ENCODE measurements at places on chromosomes 4 and X.

- DNase-seq, result no peak
These were observed 61.2 kb downstream of the MAGED1 start for GRCh38 chrX:51954592-51954991.

GRCh38 chr4:76251441-76252270 lies at the start of gene FAM47E:
Gene FAM47E, plus strand, starts transcription at chr4:76251721. Its CDS starts 26 bp downstream, at chr4:76251747.
- peak; percentile 70 for DNase-seq

DNA sequence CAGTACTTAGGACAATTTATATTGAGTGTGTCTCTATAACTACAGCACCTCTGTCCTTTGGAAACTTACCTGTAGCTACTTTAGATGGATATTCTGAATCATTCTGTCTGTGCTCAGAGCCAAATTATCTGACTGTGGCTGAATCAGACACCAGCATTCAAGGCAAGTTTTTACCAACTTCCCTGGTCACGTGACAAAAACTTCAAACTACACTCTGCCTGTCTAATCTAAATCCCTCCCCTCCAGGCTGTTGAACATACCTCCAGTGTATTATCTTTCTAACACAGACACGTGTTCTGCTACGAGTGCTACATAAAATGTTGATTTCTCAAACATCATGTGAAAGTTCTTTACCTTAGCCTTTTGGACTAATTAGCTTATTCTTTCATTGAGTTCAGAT lies 641.2 kb upstream of the CPEB2 start:
- DNase-seq, result no peak

- DNase-seq, result no peak
These were observed 543.1 kb downstream of the GBA3 start for GRCh38 chr4:23235628-23236390.

GRCh38 chrX:42107495-42108488 lies 184.4 kb upstream of the CASK start:
- no peak for DNase-seq

DNA sequence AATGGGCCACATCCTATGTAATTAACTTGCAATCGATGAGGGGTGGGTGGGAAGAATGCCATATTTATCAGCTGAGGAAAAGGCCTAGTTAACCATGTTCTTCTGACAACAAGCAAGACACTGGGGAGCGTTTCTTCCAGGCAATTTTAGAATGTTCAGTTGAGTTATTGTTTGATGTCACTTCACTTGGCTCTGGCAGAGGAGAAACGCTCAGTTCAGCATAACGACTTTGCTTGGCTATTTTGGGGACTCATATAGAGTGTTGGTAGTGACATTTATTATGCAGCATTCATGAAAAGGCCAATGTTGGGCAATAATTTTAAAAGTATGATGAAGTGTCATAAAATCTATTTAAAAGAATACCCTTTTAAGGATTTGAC lies 648 bp downstream of the SYNPO2 start:
- no peak for DNase-seq

DNA sequence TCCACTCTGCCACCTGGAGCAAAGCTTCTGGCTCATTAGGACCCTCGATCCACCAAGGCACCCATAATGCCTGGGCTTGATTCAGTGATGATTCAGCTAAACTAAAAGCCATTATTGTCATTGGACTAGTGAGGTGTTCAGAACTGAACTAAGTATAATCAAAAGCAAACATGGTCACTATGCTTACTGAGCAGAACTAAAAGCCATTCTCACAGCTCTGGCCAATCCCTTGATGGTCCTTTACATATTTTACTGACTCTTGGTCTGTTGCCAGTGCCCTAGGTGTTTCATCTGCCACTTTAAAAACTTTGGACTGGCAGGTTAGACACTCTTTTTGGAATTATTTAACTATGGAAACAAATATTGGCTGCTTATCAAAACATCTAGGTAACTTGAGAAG lies 703.5 kb downstream of the FAT4 start:
- no peak for DNase-seq

DNA sequence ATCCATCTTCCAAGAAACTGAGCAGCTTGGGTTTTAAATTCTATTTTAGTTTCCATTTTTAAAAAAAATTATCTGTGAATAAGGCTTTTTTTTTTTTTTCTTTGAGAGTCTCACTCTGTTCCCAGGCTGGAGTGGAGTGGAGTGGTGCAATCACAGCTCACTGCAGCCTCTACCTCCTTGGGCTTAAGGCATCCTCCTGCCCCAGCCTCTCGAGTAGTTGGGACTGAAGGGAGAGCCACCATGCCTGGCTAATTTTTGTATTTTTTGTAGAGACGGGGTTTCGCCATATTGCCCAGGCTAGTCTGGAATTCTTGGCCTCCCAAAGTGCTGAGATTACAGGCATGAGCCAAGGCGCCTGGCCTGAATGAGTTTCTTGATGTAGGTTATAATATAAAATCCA lies 1.4 kb downstream of the ENOPH1 start:
- DNase-seq, result no peak

- DNase-seq, result no peak
These were observed 804.2 kb downstream of the CENPC start for GRCh38 chr4:66741081-66741480.

DNA sequence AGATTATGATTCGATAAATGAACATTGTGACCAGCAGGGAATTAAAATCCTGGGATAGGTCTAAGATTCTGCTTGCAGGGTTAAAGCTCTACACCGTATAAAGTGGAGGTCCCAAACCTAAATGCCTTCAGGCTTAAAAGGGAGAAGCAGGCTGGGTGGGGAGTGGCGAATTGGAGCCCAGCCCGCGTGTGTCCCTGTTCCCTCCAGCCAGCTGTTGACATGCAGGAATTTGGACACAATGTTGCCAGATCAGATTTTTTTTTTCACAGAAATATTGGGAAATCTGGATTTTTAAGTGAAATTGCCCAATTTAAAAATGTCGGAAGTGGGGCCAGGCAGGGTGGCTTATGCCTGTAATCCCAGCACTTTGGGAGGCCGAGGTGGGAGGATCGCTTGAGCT lies 60.5 kb downstream of the ELF4 start:
- no peak for DNase-seq

GRCh38 chr4:181541396-181541795 lies 701.8 kb upstream of the TENM3 start:
- no peak for DNase-seq

- no peak for DNase-seq
These were observed 6.1 kb downstream of the RPS3A start for GRCh38 chr4:151105454-151106032.

DNA sequence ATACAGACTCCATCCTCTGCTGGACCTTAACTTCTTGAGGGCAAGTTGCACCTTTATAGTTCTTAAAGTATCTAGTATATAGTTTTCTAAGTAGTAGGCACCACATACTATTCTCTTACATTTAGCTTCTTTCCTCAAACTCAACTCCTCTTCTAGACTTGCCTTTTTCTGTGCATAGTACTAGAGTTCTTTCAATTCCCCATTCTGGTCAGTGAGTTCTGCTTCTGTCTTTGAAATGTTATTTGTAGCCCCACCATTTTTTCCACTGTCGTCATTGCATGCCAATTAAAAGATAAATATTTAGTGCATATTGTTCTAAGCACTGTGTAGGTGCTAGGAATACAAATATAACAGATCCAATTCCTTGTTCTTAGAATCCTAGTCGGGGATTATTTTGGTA lies 31.6 kb downstream of the CDKL5 start:
- no peak for DNase-seq

GRCh38 chr4:6327220-6327917 lies 57.7 kb downstream of the WFS1 start:
- peak; percentile 53 for DNase-seq

GRCh38 chrX:29478336-29479069 lies 736.9 kb upstream of the MAGEB2 start:
- no peak for DNase-seq

GRCh38 chrX:68376373-68376772 lies 56.9 kb downstream of the OPHN1 start:
- no peak for DNase-seq

GRCh38 chr4:11914406-11914805 lies 485.7 kb upstream of the HS3ST1 start:
- no peak for DNase-seq

GRCh38 chr4:74665346-74665745 lies 129.0 kb downstream of the BTC start:
- DNase-seq, result no peak

DNA sequence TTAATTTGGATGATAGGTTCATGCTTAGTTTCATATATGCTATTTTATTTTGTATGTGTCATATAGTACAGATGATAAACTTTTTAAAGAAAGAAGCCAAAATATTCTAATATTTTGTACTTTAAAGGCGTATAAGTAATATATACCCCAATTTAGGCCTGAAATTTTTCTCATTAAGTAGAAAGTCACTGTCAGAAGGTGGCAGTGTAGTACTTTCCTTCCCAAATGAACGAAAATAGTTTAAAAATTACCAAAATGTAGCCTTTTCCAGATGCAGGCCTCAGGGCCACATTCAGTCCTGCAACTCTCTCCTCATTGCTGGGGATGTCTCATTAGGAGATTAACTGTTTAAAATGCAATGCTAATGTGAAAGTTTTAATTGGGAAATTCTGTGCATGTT lies 1263.6 kb downstream of the C4orf33 start:
- no peak for DNase-seq

- no peak for DNase-seq
These were observed 13.3 kb downstream of the UBA6 start for GRCh38 chr4:67687636-67688035.

DNA sequence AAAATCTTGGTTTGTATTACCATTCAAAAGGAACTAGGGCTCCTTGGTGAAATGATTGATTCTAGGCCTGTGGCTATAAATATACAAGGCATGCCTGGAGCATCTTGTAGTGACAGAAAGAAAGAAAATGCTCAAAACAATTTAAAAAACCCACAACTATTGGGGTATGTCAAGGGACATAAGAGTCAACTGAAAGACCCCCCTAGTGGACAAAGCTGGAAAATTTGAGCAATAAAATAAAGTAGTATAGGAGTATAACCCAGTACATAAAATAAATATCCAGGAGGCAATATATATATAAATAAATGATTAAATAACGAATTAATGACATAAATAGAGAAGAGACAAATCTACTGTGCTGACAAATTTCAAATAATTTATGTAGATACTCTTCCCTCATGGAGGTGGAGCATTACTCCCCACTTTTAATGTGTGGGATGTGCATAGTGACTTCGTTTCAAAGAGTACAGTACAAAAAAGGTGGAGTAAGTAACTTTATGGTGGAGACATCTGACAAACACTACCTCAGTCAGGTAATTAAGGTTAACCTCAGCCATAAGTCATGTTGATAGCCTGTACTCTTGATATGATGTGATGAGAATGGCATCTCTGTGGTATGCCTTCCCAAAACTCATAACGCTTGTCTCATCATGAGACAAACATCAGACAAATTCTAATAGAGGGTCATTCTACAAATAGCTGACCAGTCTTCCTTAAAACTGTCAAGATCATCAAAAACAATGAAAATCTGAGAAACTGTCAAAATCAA lies 185.0 kb upstream of the GLRA2 start:
- DNase-seq, result no peak

GRCh38 chr4:2254665-2255500 lies 7.0 kb downstream of the MXD4 start:
- DNase-seq, result no peak

DNA sequence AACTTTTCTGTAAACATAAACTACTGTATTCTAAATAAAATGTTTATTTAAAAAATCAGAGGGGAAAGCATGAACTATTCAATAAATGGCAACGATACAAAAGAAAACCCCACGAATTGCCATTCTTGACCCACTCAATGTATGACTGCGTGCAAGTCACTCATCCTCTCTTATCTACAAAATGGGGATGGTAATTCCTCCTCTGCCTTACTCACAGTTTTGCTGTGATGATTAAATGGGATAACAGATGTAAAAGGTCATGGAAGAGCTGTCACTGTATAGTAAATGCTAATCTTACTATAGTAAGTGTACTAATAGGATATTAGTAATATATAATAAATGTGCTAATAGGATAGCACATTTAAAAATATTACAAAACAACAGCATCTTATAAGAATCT lies 173.4 kb downstream of the SCFD2 start:
- DNase-seq, result no peak

DNA sequence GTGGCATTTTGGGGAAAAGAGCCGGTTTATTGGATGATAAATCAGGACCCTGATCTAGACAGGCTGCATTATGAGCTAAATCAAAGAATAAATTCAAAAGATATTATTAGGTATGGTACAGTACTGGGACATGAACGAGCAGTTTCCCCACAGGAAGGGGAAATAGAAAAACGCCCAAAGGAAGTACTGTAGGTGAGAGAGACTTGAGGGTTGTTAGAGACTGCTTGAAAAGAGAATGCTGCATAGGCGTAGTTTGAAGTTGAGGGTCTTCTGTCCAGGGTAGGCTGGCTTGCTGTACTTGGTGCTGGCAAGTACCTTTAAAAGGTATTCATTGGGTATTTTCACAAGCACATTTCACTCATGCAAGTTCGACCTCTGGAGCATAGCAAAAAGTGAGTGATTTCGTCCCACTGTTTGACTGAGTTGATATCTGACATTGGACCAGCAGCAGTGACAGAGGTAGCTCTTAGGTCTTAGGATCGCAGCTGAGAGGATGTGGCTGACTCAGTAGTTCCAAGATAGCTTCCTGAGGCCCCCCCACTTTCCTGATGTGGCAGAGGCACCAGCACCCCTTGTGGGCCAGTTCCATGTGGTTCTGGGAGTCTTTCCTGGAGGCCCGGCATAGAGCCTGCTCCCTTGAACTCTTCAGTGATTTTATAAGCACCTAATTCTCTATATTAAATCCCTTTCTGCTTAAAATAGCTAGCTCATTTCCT lies 64.3 kb downstream of the TMEM131L start:
- no peak for DNase-seq

DNA sequence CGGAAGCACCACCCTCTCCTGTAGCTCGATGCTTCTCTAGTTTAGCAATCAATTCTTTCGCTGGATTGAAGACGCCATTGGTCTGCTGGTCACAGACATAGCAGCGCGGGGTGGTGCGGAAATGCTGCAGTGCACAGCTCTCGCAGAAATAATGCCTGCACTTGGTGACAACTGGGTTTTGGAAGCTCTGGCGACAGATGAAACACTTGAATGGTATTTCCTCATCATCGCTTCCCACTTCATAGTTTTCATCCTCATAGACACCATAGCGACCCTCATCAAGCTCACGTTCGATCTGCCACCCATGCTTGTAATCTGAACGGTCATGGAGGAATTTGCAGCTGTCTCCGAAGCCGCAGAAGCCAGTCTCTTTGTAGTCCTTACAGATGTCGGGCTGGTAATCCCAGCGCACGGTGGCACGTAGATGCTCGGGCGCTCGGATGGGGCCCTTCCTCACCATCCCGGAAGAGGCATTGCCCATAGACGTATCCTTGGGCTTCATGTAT lies 854 bp downstream of the RNF113A start:
- DNase-seq, result no peak

- no peak for DNase-seq
These were observed 48.1 kb upstream of the ARSJ start for GRCh38 chr4:114027596-114027995.

GRCh38 chrX:95628796-95629195 lies 1055.8 kb upstream of the DIAPH2 start:
- no peak for DNase-seq

DNA sequence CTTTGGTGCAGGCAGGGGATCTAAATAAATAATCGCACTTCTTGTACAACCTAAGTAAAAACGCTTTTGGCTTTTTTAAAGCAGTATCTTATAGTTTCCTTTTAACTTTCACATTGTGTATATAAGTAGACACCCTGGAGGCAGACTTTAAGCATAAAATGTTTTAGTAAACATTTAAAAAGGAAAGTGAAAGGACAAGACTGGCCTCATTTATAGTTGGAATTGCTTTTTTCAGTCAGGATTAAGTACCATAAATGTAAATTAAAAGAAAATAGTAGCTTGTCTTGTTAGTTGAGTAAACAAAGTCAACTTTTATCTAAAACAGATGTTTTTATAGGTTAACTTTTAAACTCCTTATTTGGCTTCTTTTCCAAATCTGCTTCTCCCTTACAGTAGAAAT lies 39.7 kb downstream of the PTPN13 start:
- no peak for DNase-seq
